ENCODE measurements at places on chromosomes 2 and 18. TPM values are rescaled to one million over a fixed set of nuclear protein-coding genes. Genes with fewer than 3 reads are reported as not detected.

The EPB41L5 gene
- total RNA-seq, result 11.6 TPM

The KCNE4 gene
- 37.7 TPM for total RNA-seq

The GATA6 gene
- total RNA-seq, result 40.3 TPM

The AQP12A gene
- total RNA-seq, result not detected

The STEAP3 gene
- 18.4 TPM for total RNA-seq

The CCDC150 gene
- 3.0 TPM for total RNA-seq

The UGT1A4 gene
- not detected for total RNA-seq

The DNER gene
- 0.20 TPM for total RNA-seq

The ZNF521 gene
- total RNA-seq, result 20.7 TPM

The GBX2 gene
- total RNA-seq, result 0.13 TPM

The LYG1 gene
- total RNA-seq, result 0.59 TPM

The PRSS56 gene
- total RNA-seq, result not detected

The LINC00305 gene
- not detected for total RNA-seq

The TEX44 gene
- total RNA-seq, result not detected

The C1QL2 gene
- not detected for total RNA-seq

The SLC30A3 gene
- total RNA-seq, result 0.03 TPM

The RNF144A gene
- 0.72 TPM for total RNA-seq

The EVX2 gene
- not detected for total RNA-seq

The DYSF gene
- 2.3 TPM for total RNA-seq

The COL5A2 gene
- 889 TPM for total RNA-seq

The SCYGR4 gene
- total RNA-seq, result not detected

The RGPD4 gene
- total RNA-seq, result not detected

The GAREM1 gene
- 3.5 TPM for total RNA-seq

The SGPP2 gene
- total RNA-seq, result not detected

The ZNF804A gene
- total RNA-seq, result 1.4 TPM

The TBR1 gene
- not detected for total RNA-seq

The SNTG2 gene
- 0.07 TPM for total RNA-seq

The DHX57 gene
- total RNA-seq, result 20.4 TPM

The ERBB4 gene
- total RNA-seq, result 2.6 TPM

The FSHR gene
- total RNA-seq, result not detected

The NTSR2 gene
- total RNA-seq, result not detected

The LIMS4 gene
- 3.1 TPM for total RNA-seq

The ANTXR1 gene
- 89.3 TPM for total RNA-seq

The NEURL3 gene
- total RNA-seq, result not detected

The RSAD2 gene
- total RNA-seq, result 0.33 TPM

The NDUFS1 gene
- total RNA-seq, result 126 TPM

The LHCGR gene
- total RNA-seq, result not detected

The SIX3 gene
- not detected for total RNA-seq

The KIAA2012 gene
- total RNA-seq, result not detected

The TOGARAM2 gene
- total RNA-seq, result under 0.01 TPM

The QPCT gene
- 8.8 TPM for total RNA-seq

The RNF125 gene
- 0.13 TPM for total RNA-seq

The CFAP221 gene
- total RNA-seq, result 0.13 TPM

The HRH4 gene
- 0.07 TPM for total RNA-seq

The CAPN14 gene
- 0.26 TPM for total RNA-seq

The TSPYL6 gene
- total RNA-seq, result not detected

The RAX gene
- not detected for total RNA-seq

The BOLL gene
- not detected for total RNA-seq

The ATP5MC3 gene
- total RNA-seq, result 62.0 TPM

The ERICH2 gene
- total RNA-seq, result 0.76 TPM
